ENCODE measurements at places on chromosomes 6 and 20. TPM values are rescaled to one million over a fixed set of nuclear protein-coding genes. Genes with fewer than 3 reads are reported as not detected.
A peak's percentile ranks its signal among the peaks of the same experiment; 100 is the strongest.

DNA sequence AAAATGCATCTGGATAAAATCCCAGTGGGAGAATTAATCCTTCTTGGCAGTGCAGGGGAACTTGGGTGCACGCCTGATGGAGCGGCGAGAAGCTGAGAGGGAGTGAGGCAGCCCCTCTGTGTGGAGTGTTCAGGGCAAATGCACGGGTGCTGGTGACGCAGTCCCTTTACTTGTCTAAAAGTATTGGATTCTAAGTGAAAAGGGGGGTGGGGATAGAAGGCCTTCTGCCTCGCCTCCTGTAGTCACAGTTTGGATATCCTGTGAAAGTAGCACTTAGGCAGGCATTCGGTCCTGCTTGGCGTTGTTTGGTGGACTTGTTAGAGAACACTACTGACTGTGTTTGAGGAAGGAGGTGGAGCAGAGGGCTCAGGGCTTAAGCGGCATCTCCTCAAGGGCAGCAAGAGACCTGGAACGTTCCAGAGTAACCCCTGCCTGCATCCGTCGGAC is 39.3 kb downstream of the PHACTR3 start:
- DNase-seq = no peak

Gene C20orf204
- 0.81 TPM for total RNA-seq

GRCh38 chr6:134921721-134922261 is 28.1 kb downstream of the ALDH8A1 start:
- DNase-seq = no peak

GRCh38 chr6:115830895-115831294 is 229.8 kb downstream of the FRK start:
- DNase-seq = no peak

Gene CFAP61
- total RNA-seq = 0.53 TPM

Gene RAB44
- total RNA-seq = 0.09 TPM

- DNase-seq = no peak
Observed at GRCh38 chr20:8213270-8213669, 81.2 kb downstream of the PLCB1 start.

- no peak for DNase-seq
Observed at GRCh38 chr6:144311361-144311760, 26.2 kb downstream of the UTRN start.

DNA sequence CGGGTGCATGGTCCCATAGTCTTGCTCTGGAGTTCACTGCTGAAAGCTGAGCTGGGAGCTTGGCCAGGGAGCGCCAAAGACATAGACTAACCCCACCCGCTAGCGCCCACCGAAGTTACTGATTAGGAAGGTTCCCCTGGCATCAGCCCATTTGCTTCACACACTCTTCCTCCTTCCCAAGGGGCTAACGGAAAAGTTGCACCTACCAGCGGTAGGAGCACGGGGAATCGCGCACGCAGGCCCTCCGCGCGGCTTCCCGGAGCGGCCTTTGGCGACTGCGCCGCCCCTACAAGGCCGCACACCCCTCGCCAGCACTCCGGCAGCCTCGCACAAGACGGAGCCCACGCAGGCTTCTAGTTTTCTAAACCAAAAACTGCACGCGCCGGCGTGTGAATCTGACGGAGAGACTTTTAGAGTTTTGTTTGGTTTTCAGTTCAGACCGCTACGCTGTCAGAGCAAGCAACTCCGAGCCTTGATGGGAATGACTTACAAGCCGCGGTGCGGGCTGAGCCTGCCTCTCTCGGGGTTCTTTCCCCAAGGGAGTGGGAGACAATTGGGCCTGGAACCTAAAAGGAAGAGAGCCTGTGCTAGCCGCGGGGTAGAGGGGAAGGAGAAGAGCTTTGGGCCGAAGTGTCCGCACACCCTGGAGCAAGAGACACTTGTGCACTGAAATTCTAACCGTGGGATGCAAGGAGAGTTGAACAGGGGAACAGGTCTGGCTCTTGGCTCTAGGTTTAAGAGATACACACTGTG is 891 bp upstream of the POU3F2 start:
- DNase-seq = peak; percentile 19

Gene FNDC11
- 0.09 TPM for total RNA-seq
